ENCODE measurements at places on chromosomes 16 and 17.

GRCh38 chr17:82297714-82298537 lies 19.5 kb downstream of the CD7 start:
- DNase-seq, result peak; percentile 94

DNA sequence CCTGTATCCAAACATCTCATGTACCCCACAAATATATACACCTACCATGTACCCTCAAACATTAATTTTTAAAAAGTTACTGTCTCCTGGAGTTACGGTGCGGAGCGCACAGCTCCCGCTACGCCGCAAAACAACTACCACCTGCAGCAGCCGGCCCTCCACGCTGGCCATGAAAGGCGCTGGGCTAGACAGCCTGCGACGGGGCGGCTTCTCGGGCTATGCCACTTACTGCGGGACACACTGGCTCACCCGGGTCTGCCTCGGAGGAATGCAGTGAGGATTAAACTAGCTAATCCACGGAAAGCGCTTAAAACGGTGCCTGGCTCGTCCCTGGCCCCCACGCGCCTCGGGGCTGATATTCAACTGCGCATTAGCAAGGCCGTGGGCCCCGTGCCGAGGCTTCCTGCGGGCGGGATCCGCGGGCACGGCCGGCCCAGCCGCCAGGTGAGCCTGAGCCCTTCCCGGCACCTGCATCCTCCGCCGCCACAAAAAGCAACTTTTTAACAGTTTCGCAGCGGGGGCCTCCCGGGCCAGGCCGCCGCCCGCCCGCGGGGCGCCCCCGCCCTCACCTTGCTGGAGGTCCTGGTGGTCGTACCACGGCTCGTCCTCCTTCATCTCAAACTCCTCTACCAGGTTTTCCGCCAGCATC lies 633 bp downstream of the CDR2 start:
- DNase-seq, result peak; percentile 77

DNA sequence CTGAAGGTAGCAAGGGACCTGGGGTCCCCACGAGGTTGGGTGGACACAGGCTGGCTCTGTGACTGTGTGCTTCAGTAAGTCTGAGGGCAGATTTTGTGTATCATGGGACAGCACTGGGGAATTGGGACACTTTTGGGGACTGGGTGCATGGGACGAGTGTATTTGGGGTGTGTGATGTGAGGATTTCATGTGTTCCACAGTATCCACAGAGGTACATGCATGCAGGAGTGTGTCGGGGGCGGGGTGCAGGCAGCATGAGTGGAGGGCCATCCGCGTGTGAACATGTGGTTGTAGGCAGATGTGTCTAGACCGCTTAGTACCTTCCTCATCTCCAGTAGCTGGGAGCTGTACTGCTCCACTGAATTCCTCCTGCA lies 1.1 kb upstream of the DLX3 start:
- DNase-seq, result peak; percentile 46

GRCh38 chr17:13749166-13749890 lies 147.6 kb upstream of the HS3ST3A1 start:
- DNase-seq, result no peak

GRCh38 chr17:38897176-38897575 lies 27.3 kb downstream of the LASP1 start:
- DNase-seq, result no peak

GRCh38 chr16:85234310-85235204 lies 122.3 kb upstream of the CIBAR2 start:
- peak; percentile 76 for DNase-seq

DNA sequence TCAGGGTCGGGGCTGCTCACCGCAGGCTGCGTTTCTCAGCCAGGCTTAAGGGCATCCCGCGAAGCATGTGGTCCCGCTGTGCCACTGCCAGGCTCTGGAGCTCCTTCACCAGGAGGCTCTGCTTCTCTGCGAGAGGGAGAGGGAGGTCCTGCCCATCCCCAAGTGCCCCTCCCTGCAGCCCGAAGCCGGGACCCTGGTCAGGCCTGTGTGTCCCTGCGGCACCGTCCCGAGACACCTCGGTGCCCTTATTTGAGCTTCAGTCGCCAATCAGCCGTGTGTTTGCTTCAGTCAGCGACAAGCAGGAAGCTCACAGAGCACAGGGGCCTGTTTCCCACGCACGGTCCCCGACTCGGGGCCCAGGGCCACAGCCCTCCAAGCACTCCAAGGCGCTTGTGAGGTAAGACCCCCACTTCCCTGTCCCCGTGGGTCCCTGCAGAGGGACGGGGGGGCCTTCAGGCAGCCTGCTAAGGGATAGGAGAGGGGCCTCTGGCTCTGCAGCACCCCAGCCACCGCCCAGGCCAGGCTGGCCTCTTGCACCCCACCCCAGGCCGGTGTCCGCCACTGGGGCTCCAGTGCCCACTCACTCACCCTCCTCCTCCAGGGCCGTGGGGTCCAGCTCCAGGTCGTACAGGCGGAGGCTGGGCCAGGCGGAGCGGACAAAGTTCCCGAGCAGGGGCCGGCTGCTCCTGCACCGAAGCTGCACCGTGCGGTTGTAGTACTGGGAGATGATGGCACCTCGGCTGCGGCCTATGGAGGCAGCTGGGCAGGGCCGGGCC lies 3.2 kb downstream of the TMC6 start:
- DNase-seq, result no peak

- no peak for DNase-seq
These were observed 37.6 kb downstream of the RNF112 start for GRCh38 chr17:19448341-19449268.

- no peak for DNase-seq
These were observed 10.7 kb upstream of the CISD3 start for GRCh38 chr17:38719289-38719942.

GRCh38 chr16:77838597-77839255 lies 50.4 kb downstream of the VAT1L start:
- no peak for DNase-seq

DNA sequence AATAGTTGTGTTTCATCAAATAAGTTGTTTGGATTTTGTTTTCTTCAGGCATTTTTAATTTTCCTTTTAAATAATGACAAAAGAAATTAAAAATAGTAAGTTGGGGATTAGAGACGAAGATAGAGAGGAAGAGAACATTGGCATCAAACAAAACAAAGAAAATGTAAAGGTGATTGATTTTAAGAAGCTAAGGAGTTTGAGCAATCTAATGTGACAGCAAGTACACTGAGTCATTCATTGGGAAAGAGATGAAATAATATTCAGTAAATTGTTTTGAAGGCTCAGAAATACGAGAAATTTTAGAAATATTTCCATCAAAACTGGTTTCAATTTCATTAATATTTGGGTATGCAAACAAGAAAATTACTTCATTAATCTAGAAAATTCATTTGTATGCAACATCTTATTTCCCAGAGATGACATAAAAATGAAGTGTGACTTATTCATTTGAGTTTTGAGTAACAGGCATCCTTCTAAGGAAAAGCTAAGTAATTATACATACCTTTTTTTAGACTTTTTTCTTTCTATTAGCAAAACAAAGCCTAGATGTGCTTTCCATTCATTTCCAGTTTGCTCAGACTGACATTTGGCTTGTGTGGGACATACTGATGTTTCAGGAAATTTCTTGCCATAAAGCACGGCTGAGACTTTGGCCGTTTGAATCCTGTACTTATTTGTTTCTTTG lies 66.7 kb downstream of the COX10 start:
- DNase-seq, result no peak

GRCh38 chr17:47956791-47957590 lies 692 bp downstream of the PRR15L start:
- peak; percentile 72 for DNase-seq

GRCh38 chr16:47019568-47019967 lies 46.1 kb upstream of the DNAJA2 start:
- no peak for DNase-seq

DNA sequence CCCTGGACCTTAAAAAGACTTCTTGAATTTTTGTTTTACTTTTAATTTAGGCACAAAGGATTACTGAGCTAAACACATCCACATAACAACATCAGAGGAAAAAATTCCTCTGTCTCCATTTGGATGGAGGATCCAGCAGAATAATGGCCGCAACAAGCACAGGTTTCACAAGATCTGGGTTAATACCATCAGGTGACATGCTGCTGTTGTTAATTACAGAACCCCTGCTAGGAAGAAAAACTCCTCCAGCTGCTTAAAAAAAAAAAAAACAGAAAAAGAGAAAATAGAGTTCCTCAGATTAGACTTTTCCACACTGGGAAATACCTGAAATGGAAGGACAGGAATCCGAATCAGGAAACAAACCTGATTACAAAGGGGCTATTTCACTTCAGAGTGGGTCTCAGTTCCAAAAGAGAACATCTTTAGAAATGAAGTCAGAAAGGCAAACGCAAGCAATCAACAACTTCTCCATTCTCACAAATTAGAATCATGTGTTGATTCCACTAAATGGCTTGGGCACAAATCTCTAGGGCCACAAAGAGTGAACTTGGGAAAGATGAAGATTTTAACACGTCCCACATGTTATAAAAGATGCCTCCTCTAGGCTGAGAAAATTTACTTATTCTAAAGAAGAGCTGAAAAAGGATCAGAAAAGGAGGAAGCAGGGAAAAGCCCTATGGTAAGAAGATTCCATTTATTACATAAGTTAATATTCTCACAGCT lies 44.0 kb downstream of the SPOP start:
- no peak for DNase-seq

- DNase-seq, result peak; percentile 28
These were observed 24.7 kb downstream of the NTAN1 start for GRCh38 chr16:15031179-15031578.
